ENCODE measurements at places on chromosomes 6 and 20.

DNA sequence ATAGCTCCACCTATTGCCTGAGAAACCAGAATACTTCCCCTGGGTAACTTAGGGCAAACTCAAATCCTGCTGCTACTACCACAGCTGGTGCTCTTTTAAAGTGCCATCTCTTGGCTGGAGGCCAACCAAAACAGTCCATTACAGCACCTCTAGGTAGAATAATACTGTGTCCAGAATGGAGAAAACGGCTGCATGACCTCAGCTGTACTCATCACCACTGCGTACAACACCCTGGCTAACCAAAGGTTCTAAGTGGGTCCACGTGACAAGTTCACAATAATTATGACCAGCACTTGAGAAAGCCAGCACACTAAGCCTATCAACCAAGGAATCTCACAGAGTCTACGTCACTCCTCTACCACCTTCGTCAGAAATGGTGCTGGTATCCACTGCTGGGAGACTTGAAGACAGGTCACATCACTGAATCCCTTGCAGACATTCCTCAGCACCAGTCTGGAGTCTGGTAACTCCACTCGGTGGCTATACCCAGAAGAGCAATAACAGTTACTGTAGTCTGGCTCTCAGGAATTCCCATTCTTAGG is 40.9 kb upstream of the PKIB start:
- DNase-seq = no peak

- DNase-seq = no peak
Observed at GRCh38 chr6:6820641-6821238, 232.2 kb downstream of the LY86 start.

- no peak for DNase-seq
Observed at GRCh38 chr20:18272451-18272850, 15.9 kb upstream of the ZNF133 start.

DNA sequence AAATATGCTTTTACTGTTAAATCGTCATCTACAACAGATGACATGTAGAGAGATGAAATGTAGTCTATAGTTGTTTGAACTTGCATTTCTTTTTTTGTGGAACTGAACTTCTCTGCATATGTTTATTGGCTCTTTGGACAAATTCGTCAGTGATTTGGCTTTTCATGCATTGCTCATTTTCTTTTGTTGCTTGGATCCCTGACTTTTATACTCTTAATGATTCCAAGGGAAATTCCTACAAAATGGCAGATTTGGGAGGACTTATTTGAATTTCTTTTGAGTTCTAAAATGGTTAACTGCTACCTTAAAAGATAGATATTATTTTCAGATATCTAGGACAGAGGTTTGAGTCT is 65.4 kb downstream of the UTRN start:
- DNase-seq = no peak
